Ureter (tissue), 1 donor: ENCODE measurements at places on chromosomes 2 and 18.

DNA sequence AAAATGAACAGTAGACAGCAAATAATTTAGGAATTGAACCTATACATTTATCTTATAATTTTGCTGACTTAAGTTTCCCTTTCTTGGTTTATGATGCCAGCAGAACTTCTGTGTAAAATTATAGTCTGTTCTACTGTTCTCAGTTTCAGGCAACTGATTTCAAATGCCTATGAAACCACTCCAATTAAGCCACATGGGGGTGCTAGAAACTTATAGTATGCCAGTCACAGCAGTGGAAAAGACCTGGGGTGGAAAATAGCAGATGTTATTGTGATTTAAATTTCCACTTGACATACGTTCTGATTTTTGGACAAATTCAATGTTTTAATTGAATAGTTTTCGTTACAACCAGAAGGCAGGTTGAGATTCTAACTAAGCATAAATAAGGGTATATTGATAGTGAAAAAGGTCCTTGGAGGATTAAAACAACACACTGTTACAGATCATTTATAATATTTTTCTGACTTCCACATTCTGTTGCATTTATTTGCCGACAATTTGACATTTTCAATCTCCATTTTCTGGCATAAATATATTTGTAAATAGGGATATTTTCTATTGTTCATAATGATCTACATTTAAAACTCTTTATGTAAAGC, 61.4 kb downstream of the CPS1 start:
- no peak for DNase-seq

DNA sequence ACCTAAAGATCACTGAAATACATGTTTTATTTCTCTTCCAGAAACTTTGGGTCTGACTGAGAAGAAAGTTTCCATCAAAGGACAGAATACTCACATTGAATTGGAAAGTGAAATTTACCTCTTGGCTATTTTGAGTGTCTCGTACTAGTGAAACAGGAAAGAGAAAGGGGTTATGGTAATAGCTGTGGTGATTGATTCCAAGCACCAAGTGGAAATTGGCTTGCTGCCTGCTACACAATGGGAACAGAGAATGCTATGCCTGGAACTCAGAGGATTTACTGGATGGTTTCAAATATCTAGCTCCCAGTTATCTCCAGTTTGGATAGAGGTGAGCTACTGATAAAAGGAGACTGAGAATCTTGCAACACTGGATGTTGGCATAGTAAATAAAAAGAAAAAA, 492.8 kb upstream of the FSIP2 start:
- no peak for DNase-seq

- peak; percentile 90 for DNase-seq
Observed at GRCh38 chr2:119290859-119291587, 67.4 kb downstream of the STEAP3 start.

DNA sequence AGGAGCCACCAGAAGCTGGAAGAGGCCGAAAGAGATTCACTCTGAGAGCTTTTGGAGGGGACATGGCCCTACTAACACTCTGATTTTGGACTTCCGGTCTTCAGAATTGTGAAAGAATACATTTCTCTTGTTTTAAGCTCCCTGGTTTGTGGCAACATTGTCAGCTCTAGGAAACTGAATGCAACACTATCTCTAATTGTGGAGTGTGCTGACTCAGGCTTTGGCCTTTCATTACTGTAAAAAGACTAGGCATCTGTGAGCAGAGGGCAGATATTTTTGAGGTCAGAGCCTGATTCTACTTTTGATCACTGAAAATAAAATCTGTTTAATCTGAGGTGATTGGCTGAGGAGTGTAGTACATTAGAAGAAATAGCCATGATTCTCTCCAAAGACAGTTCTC, 185.4 kb upstream of the FAM98A start:
- no peak for DNase-seq

DNA sequence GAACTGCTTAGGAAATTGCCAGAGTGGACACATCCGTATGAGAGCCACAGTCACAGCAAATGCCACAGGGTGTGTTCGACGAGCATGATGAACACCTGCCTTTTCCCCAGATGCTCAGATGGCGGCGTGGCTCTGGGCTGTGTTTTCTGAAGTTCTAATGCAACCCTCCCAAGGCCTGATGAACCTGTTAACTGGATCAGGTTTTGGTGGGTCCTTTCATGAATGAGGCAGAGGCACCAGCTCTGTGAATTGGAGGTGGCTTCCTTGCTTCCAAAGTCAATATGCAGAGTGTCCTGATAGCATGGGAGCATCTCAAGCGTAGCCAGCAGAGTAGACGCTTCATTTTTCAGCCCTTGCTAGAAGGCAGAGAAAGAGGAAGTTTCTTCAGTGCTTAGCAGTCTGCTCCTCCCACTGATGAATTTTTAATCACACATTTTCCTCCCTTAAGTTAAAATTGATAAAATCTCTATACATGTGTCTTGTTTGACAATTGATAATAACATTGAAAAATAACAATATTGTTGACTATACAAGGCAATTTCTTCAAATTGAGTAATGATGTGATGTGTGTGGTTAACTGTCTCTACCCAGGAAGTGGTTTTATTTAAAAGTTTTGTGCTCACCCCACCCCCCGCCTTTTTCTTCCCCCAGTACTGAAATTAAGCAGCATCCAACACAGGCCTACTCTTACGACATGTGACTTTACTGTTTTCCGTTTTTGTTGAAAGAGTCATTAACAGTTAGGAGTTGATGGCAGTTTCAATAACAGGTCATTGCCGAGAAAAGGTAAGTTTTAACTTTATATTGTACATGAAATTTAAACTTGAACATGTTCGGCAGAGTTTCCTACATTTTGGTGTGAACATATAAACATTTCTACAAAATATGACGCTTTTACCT, at the start of gene ARHGAP15:
TSS of gene ARHGAP15 (plus strand) at position 739 of the 900 bp plus-strand sequence.
- DNase-seq: peak; percentile 45

- DNase-seq: no peak
Observed at GRCh38 chr2:157421331-157421944, 22.5 kb downstream of the CYTIP start.

GRCh38 chr18:58547864-58548263, 81.0 kb downstream of the ALPK2 start:
- DNase-seq: no peak

- DNase-seq: peak; percentile 63
Observed at GRCh38 chr2:172226244-172227061, 123.8 kb upstream of the DLX2 start.

DNA sequence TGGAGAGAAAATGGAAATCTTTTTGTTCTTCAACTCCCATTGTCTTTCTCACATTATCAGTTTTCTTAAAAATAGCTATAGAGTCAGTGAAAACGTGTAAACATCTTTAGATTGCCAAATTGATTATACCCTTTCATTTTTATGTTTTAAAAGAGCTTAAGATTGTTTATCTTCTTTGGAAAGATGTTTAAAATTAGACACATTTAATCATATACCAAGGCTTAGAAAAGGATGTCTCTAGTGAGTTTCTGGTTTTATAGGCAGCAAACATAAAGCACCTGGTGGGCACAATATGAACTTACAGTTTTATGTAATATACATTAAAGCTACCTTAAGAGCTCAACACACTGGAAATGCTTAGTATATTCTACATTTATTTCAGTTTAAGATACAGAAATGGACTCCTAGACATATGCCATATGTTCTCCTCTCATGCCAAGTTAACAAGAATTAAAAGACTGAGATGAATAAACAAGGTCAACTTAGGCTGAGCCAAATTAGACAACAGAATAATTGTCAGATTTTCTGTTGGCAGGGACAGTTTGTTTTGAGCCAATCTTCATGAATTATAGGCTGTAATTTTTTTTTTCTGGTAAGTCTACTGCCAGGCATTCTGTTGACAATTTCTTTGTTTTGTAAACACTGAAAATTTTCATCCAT, 112.7 kb downstream of the OTX1 start:
- DNase-seq: no peak

DNA sequence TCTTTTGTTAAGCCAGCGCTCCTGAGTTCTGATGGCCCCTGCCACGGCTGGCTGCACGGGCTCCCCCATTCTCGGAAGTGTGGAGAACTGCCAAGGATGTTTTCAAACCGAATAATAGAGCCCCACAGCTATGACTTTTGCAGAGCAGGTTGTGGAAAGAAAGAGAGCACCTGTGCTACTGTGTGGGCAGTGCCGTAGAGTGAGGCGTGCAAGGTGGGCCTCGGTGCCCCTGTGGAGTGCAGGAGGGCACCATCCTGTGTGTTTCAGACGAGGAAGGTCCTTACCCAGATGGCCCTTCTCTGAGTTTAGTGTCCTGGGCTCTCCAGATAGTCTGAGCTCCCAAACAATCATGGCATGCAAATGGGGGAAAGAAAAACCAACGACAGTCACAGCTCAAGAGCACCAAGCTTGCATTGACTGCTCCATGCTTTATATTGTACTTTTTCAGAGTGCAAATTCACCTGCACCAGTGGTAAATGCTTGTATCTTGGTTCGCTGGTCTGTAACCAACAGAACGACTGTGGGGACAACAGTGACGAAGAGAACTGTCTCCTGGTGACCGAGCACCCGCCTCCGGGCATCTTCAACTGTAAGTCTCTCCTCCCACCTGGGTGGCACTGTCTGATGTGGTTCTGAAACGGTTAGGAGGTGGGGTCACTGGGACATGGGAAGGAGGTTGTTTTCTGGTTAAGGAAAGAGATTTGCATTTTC, 219.4 kb downstream of the LDLRAD4 start:
- no peak for DNase-seq

- DNase-seq: no peak
Observed at GRCh38 chr2:36797324-36798070, 101.0 kb downstream of the VIT start.

DNA sequence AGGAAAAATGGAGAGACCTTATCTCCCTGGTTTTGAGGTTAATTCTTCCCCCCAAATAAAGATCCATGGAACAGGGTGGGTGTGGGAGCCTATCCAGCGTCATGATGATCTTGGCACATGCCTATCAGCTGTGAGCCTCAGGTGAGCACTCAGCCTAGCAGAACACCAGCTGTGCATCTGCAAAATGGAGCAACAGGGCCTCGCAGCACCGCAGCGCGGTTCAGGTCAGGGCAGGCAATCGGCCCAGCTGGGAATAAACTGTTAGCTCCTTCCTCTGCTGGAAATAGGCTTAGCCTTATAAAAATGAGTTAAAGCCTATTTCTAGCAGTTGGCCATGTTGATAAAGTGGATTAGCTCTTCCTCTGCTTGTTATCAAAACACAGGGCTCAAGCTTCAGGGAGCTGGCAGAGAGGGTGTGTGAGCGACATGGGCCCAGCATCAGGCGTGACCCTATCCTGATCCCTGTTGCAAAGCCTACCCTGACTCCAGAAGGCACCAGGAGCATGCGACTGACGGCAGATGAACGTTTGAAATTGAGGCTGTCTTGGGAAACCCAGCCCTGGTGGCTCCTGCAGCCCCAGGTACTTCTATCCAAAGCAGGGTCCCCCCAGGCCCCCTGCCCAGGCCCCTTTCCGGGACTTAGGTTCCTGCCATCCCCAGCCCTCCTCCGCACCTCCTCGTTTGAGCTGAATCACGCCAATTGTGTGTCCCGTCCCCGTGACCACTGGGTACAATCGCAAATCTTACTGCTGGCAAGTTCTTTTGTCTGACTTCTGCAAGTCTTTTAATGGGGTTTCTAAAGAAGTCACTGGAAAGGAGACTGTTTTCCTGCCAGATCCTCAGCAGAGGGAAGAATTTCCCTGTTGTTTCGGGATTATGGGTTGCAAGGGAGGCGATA, 35.4 kb downstream of the ARHGEF4 start:
- peak; percentile 0 for DNase-seq

- no peak for DNase-seq
Observed at GRCh38 chr2:191321861-191322662, 76.9 kb downstream of the MYO1B start.

- no peak for DNase-seq
Observed at GRCh38 chr2:206023183-206023582, 62.8 kb downstream of the INO80D start.

DNA sequence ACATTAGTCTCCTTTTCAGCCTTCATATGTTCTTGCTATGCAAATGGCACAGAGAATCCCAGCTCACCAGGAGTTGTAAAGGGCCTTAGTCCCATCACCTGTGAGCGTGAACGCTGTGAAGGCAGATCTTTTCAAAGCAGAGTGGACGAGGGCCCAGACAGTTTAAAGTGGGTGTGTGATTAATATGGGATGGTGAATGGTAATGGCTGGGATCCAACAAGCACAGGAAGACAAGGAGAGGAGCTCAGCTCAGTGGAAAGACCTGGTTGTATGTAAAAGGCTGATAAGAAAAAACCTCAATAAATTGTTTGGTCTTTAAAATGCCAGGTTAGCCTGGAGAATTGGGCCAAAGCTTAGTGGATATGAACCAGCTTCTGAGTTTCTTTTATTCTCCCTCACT, 326.2 kb downstream of the NYAP2 start:
- DNase-seq: no peak

DNA sequence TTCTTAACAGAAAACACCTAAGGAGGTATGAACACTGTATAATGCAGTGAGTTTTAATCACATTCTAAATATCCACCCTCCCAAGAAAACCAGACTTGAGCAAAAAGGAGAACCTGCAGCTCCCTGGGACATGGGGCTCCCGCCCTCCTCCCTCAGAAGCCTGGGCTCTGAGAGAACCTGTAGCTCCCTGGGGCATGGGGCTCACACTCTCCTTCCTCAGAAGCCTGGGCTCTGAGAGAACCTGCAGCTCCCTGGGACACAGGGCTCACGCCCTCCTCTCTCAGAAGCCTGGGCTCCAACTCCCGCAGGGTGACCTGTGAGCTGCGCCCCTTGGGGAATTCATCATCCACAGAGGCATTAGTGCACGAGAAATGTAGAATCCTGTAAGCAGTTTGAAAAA, 222.9 kb downstream of the SNTG2 start:
- no peak for DNase-seq

DNA sequence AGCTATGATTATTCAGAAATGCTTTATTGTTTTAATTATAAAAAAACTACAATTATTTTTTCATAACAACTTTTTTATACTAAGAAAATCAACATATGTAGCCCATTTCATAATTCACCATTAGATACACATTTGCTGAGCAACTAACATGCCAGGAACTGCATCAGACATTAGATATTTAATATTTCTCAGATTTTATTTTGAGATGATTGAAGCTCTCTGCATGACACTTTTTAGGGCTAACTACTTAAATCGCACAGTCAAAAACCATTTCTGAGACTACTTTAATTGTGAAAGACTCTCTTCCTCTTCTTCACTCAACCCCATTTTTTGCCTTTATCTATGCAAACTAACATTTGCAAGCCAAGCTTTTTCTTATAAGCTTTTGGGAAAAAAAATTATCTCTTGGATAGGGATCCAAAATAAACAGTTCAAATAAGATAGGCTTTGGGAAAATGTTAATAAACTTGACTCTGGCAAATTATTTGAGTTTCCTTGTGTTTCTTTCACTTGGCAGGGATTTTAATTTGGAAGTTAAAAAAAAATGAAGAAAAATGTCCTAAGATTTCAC, 9.1 kb upstream of the COL3A1 start:
- DNase-seq: no peak

DNA sequence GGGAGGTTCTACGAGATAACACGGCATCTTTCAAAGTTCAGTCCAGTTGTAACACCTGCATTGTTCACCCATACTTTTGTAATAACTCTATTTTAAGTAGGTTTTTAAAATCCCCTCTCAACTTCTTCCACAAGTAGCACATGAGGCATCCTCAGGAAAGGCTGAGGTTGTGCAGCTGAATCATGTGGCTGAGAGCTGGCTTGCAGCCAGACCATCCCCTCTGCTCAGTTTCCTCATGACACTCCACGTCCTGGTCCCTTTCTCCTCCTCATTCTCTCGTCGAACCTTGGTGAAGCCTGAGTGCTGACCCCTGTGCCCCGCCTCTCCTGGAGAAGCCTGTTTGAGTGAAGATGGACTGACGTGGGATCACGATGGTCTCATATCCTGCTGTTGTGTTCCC, 42.5 kb downstream of the POU3F3 start:
- DNase-seq: no peak

GRCh38 chr2:237572021-237572741, 5.8 kb downstream of the PRLH start:
- DNase-seq: peak; percentile 92
